Lung microvascular endothelial cell (primary cell): ENCODE measurements at places on chromosomes 16 and 17. TPM values are rescaled to one million over a fixed set of nuclear protein-coding genes. Genes with fewer than 3 reads are reported as not detected.

The OR2C1 gene
- under 0.01 TPM in 1 of 2 replicates, not detected in the other for total RNA-seq

The P2RX5 gene
- total RNA-seq: 0.20 and 0.44 TPM in 2 replicates

The COPZ2 gene
- 4.6 and 7.0 TPM in 2 replicates for total RNA-seq

The NPIPB13 gene
- 0.22 and 0.60 TPM in 2 replicates for total RNA-seq

The RNU2-1 gene
- not detected in 2 replicates for total RNA-seq

The TOM1L1 gene
- total RNA-seq: 0.20 and 0.44 TPM in 2 replicates

DNA sequence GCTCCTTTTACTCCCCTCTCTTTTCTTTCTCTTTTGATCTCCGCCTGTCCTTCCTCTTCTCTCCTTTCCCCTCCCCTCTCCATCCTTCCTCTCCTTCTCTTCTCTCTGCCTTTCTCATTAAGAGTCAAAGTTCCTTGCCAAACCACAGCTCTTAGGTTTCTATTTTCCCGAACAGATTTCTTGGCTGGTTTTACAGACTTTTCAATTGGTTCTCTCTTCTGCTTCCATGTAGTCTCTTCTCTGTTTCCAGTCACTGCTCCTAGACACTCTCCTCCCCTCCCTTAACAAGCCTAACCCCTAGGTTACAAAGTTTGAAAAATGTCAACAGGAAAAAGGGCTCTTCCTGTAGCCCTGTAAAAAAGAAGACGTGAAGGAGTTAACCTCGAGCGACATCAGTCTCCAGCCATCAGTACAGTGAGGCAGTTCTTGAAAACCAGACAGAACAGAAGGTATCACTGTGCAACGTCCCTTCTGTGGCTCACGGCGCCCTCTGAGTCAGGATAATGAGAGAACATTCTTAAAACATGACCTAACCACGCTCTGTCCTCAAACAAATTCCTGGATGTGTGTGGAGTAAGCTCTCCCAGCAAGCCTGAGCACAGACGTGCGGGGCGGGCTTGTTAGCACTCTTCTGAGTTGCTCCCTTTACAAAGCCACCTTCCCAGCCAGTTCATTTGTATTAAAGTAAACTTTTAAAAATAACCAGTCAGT is 11.6 kb upstream of the MARCHF10 start:
- peak; percentile 65 for DNase-seq

DNA sequence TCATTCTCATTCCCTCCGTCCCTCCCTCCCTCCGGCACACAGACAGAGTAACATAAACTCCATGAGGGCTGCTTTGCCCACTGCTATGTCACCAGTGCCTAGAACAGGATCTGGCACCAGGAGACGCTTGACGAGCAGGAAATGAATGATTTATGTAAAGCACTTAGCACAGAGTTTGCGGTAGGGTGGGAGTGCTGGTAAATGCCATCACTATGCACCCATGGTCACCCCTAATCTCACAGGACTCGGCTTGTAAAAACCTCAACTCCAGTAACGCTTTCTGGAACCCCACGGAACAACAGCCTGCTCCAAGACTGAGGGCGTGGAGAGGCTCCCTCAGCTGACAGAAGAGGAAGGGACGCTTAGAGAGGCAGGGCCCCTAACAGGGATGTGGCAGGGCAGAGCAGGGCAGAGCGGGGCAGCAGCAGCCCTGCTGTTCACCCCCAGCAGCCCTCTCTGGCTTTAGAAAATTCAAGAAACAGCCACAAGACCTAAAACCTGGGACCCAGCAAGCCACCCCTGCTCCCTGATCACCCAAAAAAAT is 156.9 kb downstream of the C16orf78 start:
- DNase-seq: no peak

GRCh38 chr16:88905563-88905962 is 39.1 kb upstream of the PABPN1L start:
- no peak for DNase-seq

GRCh38 chr17:40062329-40063186 is at the start of gene THRA:
Gene THRA, plus strand, starts transcription at chr17:40062965. Its CDS starts 11,524 bp downstream, at chr17:40074489.
- peak; percentile 76 for DNase-seq

DNA sequence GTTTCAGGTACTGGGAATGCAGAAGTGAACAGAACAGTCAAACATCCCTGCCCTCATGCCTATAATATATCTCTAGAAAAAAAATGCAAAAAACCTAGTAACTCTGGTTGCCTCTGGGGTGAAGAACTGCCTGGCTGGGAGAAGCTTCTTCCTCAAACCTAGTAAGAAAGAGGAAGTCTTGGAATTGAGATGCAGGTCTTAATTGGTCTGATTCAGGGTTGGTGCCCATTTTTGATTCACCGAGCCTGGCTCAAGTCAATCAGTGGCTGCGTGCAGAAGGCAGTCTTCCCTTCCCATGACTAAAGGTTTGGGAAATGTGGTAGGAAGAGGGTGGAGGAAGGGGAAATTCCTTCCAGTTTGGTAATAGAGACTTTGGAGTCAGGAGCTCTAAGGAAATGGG is 22.4 kb downstream of the CDRT15 start:
- DNase-seq: no peak

- peak; percentile 16 for DNase-seq
These were observed 1.7 kb downstream of the ADORA2B start for GRCh38 chr17:15946611-15947120.

- peak; percentile 23 for DNase-seq
These were observed 4.3 kb downstream of the C16orf87 start for GRCh38 chr16:46826631-46827030.

GRCh38 chr17:58338841-58339754 is 10.5 kb upstream of the TSPOAP1 start:
- peak; percentile 31 for DNase-seq

GRCh38 chr17:64406321-64407200 is 15.9 kb upstream of the PECAM1 start:
- peak; percentile 88 for DNase-seq

DNA sequence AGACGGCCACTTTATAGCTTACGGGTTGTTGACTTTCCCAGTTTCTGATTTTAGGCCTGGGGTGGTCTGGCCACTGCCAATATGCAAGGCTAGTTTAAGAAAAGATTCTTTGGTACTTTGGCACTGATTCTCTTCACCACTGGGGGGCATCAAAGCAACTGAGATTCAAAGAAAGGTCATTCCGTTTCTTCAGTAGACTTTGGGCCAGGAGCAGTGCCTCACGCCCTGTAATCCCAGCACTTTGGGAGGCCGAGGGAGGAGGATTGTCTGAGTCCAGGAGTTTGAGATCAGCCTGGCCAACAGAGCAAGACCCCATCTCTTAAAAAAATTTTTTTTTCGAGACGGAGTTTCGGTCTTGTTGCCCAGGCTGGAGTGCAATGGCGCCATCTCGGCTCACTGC is 53.0 kb downstream of the RPA1 start:
- peak; percentile 47 for DNase-seq

- no peak for DNase-seq
These were observed 433.8 kb upstream of the TOM1L1 start for GRCh38 chr17:54466875-54467274.

GRCh38 chr17:22717211-22717610 is 1024.9 kb downstream of the KCNJ18 start:
- no peak for DNase-seq

DNA sequence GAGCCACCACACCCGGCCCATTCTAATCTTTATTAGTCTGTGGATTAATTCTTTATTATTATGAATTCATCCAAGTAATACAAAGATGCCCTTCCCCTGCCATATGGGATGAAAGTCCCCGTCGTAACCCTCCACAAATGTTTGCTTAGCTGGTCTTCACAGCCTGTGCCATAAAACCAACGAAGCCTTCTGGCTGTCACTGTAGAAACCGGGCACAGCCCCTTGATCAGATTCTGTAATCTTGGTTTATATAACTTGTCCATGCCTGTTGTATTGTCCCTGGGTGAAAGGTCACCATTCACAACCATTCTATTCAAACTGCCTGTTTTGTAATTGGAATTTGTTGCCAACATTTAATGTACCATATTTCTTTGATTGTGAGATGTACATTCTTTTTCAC is 66.5 kb downstream of the ATP2C2 start:
- DNase-seq: peak; percentile 6

- DNase-seq: no peak
These were observed 4.3 kb upstream of the C16orf92 start for GRCh38 chr16:30018731-30019158.

- no peak for DNase-seq
These were observed 17.6 kb downstream of the MYOCD start for GRCh38 chr17:12683299-12683698.

DNA sequence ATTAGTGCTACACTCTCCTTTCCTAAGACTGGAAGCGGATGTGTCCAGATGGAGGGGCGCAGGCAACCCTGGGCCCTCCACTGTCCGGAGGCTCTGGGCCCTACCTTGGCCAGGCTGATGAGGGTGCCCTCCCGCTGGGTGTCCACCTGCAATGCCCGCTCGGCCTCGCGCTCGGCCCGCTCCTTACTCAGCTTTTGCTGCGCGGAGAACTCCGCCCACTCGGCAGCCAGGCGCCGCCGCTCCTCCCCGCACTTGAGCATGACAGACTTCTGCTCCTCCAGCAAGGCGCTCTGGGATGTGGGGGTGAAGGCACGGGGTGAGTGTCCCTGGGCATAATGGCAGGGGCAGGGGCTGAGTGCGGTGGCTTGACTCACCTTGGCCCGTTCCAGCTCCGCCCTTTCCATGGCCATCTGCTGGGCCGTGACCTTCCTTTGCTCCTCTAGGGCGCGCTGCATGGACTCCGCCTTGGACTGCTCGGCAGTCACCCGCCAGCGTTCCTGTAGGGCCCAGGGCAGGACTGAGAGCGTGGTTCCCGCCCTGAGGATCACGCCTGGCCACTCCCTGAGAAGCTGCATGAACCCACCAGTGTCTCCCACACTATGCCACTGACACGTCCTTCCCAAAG is 10.1 kb upstream of the MRPL38 start:
- no peak for DNase-seq

- DNase-seq: no peak
These were observed 28.2 kb upstream of the C1QL1 start for GRCh38 chr17:44996304-44996703.

GRCh38 chr17:44961921-44962350 is 6.2 kb downstream of the C1QL1 start:
- no peak for DNase-seq
